Stimulated activated CD8-positive, alpha-beta memory T cell treated with anti-CD3 and anti-CD28 coated beads, Interleukin-4, amount 100 ng/mL, for 4 hours (primary cell): ENCODE measurements at places on chromosomes 7 and 10.

DNA sequence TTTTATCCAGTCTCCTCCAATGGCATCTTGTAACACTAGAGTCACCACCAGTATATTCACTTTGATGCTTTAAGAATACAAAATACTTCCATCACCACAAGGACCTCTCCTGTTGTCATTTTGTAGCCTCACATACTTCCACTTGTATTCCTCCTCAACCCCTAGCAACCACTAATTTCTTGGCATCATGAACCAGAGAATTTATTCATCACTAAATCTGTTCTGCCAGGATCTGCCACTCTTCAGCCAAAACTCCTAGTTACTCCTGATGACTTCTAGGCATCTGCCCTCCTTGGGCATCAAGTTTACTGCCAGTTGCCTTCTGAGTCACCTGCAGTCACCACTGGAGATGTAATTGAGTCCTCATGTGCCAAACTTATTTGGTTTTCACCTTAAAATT lies 906.8 kb downstream of the CNTNAP2 start:
- no peak for DNase-seq

DNA sequence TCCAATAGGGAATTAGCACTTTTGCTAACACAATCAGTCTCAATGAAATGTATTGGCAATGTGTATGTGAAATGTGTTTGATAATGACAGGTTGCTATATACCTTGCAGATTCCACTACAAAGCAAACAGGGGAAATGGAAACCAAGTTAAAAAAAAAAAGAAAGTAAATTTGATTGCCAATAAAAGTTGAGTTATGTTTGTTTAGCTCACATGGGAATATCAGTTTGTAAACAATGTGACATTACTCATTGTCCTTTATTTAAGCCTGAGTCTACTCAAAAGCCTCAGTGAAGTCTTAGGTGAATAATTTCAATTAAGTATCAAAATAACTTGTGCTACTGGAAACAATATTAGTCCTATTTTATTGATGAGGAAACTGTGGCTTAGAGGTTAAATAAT lies 285.2 kb downstream of the CACNA2D1 start:
- DNase-seq = no peak

DNA sequence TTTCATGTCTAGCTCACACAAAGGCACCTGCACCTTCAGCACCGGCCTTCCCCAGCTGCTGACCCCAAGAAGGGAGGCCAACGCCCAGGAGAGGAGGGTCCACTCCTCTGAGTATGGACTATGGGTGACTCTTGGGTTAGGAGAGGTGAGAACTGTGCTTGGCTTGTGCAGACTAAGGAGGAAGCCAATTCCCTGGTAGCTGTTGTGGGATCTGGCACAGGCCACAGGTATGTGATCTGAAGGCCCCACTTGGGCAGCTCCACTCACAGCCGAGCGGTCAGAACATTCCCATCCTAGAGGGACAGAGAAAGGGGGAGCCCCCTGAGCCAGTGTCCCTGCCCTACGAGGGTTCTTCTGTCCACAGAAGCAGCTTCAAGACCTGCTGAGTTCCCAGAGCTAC lies 52.8 kb upstream of the FIGNL1 start:
- no peak for DNase-seq

DNA sequence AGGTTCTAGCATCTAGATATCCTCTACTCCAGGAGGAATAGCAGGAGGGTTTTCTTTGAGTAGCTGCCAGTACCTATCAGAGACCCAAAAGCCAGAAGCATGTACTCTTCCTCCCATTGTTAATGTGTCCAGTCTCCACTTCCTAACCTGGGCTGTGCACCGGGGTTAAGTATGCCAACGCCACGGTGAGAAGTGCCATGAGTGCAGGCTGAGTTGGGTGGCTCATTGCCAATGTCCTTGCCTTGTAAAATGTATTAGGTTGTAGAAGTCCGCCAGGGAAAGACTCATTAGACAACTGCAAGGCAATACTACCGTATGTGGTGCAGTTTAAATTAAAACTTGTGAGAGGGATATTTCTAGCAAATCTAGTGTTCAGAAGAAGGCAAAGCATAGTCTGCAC lies 55.0 kb upstream of the PRR15 start:
- no peak for DNase-seq

DNA sequence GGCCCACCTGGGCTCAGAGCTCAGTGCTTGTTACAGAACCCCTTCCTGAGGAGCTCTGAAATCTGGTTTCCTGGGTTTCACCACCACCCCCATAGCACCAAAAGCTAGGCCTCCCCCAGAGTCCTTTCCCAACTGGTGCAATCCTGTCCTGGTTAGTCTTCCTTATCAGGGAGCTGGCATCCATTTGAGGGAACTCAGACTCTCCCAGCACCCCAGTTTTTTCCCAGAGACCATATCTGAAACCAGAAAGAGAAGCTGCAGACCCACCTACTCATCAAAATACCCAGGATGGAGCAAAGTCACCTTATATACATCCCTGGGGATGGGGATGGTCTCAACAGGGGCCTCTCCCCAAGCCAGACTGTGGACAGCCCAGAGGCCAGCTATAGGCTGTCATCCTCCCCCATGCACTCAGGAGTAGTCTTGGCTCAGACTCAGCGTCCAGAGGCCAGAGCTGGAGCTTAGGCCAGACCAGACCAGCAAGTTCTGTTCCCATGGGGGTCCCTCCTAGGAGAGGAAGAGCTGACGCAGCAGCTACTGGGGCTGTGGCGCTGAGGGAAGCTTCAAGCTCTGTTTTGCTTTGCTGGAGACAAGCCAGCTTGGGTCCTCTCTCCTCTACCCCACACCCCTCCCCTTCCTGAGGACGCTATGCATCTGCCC lies 3.0 kb downstream of the TBATA start:
- no peak for DNase-seq

GRCh38 chr7:4531236-4531635 lies 150.9 kb upstream of the FOXK1 start:
- DNase-seq = no peak

DNA sequence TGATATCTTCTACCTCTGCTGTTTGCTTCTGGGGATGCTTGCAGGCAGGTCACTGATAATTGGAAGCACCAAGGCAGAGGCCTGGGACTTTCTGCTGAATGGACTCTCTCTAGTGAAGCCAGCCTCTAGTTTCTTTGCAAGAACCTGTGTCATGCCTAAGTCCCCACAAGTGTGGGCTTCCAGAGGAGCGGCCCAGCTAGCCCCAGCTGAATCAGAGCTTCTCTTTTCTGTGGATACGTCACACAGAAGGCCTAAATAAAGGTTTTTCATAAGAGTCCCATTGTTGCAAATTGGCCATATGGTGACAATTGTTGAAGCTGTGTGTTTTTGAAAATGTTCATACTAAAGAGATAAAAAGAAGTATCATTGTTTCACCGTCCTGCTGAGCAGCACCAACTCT lies 6.8 kb upstream of the OPALIN start:
- no peak for DNase-seq

- DNase-seq = no peak
Observed at GRCh38 chr10:30734901-30735300, 105.3 kb upstream of the LYZL2 start.

DNA sequence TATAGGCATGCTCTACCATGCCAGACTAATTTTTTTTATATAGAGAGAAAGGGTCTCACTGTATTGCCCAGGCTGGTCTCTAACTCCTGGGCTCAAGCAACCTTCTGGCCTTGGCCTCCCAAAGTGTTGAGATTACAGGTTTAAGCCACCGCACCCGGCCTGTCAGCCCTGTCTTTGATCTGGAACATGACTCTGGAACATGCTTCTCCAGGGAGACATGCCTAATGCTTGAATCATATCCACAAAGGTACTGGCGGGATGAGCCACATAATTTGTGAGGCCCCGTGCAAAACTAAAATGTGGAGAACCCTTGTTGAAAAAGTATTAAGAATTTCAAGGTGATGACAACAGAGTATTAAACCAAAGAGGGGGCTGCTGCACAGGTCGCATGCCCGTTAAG lies 282.8 kb downstream of the ARHGAP12 start:
- DNase-seq = no peak

DNA sequence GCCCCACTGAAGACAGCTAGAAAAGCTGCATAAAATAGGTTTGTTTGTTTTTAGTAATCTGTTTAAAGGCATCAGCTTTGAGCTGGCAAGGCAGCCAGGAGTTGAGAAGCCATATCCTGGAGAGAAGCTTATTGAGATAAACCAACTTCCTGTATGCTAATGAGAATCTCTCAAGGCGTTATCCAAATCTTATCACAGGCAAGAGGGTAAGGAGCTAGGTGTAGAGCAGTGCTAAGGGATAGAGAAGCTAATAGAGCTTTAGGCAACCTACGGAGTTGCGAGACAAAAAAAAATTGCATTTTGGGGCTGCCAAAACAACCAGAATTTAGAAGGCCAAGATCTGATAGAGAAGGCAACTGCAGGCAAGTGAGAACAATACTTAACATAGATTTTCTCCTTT lies 641.6 kb downstream of the SH2D4B start:
- DNase-seq = no peak

DNA sequence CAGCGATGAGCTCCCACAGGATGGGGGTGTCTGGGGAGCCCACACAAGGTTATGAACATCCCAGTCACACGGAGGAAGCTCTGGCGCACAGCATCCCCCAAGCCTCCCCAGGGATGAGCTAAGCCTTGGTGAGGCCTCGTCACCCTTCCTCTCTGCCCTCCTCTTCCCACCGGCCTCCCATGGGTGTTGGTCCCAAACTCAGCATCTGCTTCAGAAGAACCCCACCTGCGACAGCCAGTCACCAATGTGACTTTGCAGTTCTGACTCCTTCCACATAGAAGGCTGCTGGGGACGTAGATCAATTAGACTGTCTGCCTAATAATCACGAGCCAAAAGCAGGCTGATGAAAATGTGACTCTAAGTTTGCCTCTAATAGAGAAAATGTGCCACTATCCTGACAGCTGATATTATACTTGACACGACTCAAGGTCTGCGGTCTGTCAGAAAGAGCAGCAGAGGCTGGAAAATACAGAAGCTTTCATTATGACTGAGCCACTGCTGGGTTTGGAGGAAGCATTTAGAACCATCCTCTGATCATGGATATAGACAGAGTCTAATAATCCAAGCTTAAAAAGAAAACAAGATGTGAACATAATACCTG lies 116.0 kb upstream of the PFKP start:
- DNase-seq = no peak

DNA sequence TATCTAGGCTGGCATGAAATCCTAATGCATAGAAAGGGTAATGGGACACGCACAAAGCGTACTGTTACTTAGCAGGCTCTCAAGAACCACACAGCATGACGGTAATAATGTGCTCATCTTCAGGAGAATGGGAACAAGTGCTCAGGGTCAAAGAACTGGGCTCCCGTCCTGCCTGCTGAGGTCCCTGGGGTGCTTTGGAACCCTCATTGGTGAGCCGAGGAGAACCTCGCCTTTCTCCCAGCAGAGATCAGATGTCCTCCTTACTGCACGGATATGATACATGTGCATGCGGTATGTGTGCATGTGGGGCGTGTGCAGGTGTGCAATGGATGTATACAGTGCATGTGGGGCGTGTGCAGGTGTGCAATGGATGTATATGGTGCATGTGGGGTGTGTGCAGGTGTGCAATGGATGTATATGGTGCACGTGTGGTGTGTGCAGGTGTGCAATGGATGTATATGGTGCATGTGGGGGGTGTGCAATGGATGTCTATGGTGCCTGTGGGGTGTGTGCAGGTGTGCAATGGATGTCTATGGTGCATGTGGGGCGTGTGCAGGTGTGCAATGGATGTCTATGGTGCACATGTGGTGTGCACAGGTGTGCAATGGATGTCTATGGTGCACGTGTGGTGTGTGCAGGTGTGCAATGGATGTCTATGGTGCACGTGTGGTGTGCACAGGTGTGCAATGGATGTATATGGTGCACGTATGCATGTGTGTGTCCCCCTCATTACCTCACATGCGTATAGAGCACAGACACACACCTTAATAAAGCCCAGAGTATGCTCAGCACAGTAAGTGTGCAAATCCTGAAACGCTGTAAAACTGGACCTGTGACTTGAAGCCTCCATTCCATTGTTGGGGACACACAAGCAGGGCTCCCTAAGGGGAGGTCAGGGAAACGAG lies 336.3 kb downstream of the PTPRN2 start:
- no peak for DNase-seq

GRCh38 chr7:134723892-134724291 lies 55.5 kb upstream of the CALD1 start:
- no peak for DNase-seq

DNA sequence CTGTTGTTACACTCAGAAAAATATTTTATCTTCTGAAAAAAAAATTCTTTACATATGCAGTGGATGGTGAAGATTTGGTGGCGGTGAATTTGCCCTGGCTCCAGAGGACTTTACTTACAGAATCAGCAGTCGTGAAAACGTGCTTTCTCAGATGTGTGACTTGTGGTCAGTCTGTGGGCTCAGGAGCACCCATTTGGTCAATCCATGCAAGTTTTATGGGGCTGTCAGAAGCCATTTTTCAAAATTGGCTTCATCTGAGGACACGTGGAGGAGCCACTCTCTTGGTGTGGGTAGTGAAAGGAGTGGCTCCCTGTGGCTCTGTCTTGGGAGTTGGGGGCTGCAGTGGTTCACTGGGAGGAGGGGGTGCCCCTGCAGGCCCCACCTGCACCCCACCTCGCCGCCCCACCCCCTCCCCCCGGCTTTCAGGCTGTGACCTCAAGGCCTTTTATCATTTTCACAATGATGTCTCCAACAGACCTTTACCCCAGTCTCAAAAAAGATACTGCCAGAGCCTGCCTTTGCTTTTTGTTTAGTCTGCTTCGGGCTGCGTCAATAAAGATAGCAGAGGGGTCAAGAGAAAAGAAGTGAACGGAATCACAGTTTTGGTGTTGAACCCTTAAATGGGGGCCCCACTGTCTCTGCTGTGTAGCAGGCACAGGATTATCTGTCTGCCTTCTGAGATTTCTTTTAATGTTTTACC lies 137.4 kb downstream of the MGMT start:
- DNase-seq = no peak

DNA sequence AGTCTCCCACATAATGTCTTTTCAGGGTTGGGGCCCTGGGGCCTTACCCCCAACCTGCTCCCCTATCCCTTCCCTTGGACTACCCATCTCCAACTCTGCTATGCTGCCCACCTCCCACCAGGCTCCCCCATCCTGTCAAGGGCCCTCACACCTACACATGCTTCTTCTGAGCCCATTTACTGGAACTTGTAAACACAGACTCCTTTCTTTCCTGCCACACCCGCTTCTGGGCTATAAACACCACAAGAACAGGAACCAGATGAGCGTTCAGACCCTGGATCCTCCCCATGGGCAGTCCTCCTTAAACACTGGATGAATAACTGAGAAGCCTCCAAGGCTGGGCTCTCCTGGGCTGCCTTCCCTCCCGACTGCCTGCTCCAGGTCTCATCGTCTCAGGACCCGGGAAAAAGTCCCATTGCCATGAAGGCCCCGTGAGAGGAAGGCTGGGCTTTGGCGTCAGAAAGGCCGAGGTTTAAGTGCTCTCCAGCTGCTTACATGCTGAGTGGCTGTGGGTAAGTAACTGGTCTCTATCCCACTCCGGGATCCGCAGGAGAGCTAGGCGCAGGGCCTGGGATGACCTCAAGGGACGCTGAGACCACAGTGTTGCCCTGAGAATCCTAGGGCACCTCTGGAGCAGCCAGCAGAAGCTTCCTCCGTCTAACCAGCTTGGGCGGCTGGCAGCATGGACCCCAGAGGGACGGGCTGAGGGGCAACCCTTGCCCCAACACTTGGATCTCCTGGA lies 15.6 kb upstream of the CRHR2 start:
- no peak for DNase-seq

GRCh38 chr7:127383123-127383835 lies 9.2 kb downstream of the ZNF800 start:
- DNase-seq = no peak
